ENCODE measurements at places on chromosomes 7 and 10. TPM values are rescaled to one million over a fixed set of nuclear protein-coding genes. Genes with fewer than 3 reads are reported as not detected.

KNDC1 gene
- 1.2 TPM for total RNA-seq

DNA sequence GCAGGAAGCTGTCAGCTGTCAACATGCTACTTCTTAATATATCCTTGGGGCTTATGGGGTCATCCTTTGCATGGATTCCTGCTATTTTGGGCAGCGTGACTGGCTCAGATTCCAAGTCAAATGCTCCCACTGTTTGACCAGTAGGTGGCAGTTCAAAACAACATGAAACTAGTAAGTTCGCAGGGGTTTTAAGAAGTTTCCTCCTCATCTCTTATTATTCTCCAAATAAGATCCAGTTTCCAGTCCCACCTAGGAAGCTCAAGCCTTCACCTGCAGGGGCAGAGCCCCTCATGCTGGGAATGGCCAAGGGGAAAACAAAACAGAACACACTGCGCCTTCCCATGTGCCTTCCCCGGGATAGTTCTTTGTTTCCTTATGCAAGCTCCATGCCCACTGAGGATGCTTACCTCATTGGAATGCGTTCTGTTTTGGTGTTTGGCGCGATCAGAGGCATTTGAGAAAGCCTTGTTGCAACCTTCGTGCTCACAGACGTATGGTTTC lies 259.8 kb downstream of the GLI3 start:
- no peak for DNase-seq

DNA sequence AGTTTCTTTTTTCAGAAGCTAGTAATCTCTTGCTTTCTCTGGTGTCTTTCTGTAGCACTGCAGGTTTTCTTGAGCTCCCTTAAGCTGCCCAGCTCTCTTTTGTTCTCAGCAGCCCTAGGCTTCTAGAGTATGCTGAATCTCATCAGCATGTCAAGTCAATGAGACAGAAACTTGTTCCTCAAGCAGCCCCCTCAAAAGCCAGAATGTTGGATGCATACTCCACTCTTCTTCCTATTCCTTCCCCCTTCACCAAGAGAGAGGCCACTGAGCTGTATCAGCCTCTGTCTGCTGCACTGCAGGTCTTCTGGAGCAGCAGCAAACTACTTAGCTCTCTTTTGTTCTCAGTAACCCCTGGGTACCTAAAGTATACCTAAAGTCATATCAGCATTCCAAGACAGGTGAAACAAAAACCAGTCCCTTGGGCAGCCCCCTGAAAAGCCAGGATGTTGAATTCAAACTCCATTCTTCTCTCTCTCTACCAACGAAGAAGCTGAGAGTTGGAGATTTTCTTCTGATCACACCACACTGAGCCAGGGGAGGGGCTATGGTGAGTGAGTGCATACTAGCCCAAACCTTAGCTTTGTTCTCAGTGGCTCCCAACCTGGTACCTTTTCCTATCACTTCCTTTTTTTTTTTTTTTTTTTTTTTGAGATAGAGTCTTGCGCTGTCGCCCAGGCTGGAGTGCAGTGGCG lies 73.3 kb upstream of the WAC start:
- DNase-seq: no peak

GRCh38 chr7:33300131-33300530 lies 170.8 kb downstream of the BBS9 start:
- no peak for DNase-seq

DNAH11 gene
- total RNA-seq: 2.2 TPM

- no peak for DNase-seq
Measured at GRCh38 chr10:49170632-49171325, 17.4 kb downstream of the TMEM273 start.

DNA sequence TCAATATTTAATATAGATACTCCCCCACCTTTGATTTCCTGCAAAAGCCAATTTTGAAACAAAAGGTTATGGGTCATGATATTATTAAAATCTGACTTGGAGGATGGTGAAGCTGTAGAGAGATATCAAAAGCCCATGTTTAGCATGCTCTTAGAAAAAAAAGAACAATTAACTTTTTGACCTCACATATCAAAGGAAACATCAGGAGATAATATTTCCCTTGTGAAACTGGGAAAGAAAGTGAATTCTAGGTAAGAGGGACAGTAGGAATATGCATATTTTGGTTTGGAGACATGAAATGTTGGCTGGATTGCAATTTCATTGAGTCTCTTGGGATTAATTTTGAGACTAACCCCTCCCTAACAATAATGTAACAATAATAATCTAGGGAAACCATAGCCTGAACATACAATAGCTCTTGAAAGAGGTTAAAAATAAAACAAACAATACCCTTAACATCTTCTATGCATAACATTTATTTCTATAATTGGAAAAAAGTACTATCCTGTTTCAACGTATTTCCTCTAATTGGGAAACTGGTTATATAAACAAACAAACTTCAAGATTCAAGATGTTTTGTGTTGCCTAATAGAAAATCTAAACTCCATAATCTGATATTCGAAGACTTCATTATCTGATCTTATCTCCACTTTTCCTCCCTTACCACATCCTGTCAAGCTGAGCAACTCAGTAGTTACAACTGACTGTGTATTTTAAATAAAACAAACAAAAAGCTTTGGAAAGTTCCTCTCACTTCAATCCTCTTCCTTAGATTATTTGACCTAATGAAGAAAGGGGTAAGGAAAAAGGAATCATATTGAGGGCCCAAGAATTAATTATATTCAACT lies 14.8 kb downstream of the TMEM26 start:
- no peak for DNase-seq

- no peak for DNase-seq
Measured at GRCh38 chr7:140674899-140675701, 2.4 kb downstream of the ADCK2 start.

- no peak for DNase-seq
Measured at GRCh38 chr10:89392974-89393373, 551 bp downstream of the IFIT1 start.

CNNM1 gene
- total RNA-seq: 0.08 TPM

GRCh38 chr7:150982351-150982750 lies 4.2 kb upstream of the KCNH2 start:
- DNase-seq: no peak

- DNase-seq: no peak
Measured at GRCh38 chr7:101631224-101631714, 2.2 kb upstream of the MYL10 start.

DNA sequence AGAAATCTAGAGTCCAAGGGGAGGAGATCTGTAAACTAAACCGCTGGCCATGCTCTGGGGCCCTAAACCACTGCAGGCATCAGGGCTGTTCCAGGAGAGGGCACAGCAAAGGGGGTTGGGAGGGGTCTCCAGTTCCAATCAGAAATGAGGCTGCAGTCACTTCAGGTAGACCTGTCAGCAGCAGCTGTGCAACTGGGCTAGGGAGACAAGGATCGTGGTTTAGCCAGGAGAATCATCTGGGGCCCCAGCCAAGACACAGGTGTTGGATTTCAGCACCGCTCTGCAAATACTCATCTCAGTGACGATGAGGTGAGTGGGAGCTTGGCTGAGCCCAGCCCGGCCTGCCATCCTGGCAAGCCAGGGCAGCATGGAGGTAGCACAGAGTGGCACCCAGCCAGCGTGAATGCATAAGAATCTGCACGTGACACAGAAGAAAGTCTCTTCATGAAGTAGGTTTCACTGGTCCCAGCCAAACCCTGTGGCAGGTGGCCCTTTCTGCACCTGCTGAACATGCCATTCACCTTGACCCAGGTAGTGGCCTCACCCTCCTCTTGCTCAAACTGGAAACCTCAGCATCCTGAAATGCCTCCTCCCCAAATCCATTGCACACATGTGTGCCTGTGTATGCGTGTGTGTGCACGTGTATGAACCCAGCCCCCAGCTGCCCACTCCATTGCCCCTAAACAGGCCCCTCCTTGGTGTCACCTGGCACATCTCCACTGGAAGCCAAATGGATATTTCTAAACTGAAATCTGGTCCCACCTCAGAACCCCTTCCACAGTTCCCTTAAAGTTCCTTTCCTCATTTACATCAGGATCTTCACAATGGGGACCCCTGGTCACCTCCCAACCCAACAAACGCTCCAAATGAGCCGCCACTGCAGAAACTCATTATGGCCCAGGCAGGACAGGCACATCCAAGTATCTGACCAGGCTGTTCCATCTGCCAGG lies 9.6 kb downstream of the GPRIN2 start:
- DNase-seq: no peak
